ENCODE measurements at places on chromosomes 6 and 20. TPM values are rescaled to one million over a fixed set of nuclear protein-coding genes. Genes with fewer than 3 reads are reported as not detected.
A peak's percentile ranks its signal among the peaks of the same experiment; 100 is the strongest.

GRCh38 chr6:118804091-118804490 is 89.9 kb upstream of the ASF1A start:
- no peaks in the 10 kb centered on the region for H3K27me3 ChIP-seq
- DNase-seq: no peak
- peaks cover 16% of the 10 kb centered on the region for H3K4me1 ChIP-seq
- no peak overlapping the region for H3K4me3 ChIP-seq

The TFAP2C gene
- total RNA-seq: not detected

- peaks cover 99% of the 10 kb centered on the region for H3K27me3 ChIP-seq
- H3K4me3 ChIP-seq: peak overlapping the region; percentile 4
- H3K36me3 ChIP-seq: no peaks in the 10 kb centered on the region
These were observed 4.1 kb downstream of the TCF21 start for GRCh38 chr6:133892813-133893691.

- H3K27me3 ChIP-seq: peaks cover 7% of the 10 kb centered on the region
- no peaks in the 10 kb centered on the region for H3K36me3 ChIP-seq
- DNase-seq: no peak
These were observed 58.0 kb upstream of the SALL4 start for GRCh38 chr20:51860111-51860882.

DNA sequence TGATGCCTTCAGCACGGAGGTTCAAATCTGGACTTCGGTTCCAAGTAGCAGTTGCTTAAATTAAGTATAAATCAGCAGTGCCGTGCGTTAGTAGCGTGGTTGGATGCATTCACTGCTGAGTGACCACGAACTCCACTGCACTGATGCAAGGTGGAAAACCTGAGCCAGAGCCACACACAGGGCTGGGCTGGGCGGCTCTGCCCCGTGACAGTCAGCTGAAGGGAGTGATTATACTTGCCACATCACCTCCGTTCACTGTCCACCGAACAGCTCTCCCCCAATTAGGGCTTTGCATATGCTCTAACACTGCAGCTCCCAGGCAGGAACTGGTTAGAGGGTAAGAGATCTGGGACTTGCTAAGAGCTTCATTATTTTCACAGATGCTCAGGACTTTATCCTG is 22.2 kb downstream of the PPP1R3G start:
- H3K4me3 ChIP-seq: no peak overlapping the region
- H3K36me3 ChIP-seq: peaks cover 10% of the 10 kb centered on the region
- no peaks in the 10 kb centered on the region for H3K4me1 ChIP-seq
- H3K27ac ChIP-seq: no peak overlapping the region
- no peak for DNase-seq
